NCI-H1436 (cell line): ENCODE measurements at places on chromosomes 13 and 19.

GRCh38 chr19:54248016-54248601, 5.5 kb upstream of the LILRA6 start:
- DNase-seq: no peak

DNA sequence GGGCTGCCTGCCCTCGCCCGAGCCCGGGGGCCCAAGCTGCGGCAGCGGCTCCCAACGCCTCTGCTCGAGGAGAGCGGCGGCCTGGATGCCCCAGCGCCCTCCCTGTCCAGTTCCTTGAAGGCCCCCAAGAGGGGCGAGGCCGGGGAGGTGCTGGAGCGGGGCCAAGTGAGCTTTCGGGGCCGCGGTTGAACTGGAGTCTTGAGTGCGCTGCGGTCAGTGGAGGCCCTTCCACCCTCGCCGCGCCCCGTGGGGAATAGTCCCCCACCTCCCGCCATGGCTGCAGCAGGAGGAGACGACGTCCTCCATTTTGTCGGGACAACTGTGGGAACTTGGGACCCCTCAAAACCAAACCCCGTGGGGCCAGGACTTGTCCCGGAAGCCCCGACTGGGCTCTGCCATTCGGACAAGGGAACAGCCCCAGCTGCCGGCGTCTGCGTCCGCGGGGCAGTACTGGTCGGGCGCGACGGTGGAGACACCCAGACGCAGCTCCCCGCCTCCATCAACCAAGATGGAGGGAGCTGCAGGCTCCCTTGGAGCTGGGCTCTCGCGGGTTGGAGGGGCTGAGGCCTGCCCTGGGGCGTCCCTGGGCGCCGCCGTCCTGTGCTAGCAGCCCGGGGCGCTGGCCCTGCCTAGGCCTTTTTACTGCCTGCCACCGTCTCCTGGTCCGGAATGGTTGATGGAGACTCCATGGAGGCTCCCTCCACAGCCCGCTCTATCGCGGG, 736 bp upstream of the ZMYM5 start:
- peak; percentile 13 for DNase-seq

DNA sequence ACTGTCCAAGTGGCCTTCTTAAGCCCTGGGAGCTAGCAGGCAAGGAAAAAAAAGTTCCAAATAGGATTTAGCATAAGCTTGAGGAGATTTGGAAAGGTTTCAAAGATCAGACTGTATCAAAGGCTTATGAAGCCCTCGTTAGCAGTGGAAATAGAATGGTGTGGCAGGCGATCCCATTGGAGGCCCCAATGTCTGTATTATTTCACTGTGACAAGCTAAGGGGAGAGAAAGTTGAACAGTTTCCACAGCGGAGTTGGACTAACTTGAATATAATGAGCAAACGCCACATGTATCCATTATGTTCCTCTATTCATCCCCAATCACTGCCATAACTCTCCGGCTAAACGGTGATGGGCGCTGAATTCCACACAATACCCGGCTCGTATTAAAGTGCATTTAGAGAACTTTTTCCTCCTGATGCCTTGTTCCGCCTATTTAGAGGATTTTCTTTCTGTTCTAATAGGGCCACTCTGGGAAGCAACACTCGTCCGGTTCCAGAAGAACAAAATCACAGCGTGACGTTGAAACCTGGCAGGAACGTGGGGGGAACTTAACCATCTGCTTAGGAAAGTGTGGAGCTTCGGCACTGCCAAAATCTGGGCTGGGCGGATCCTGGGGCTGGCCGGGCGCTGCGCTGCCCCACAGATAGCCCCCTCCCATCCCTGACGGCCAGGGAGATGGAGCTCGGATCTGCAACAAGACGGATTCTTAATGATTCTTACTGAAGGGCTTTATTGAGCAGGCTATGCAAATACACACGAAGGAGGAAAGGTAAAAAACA, 1.0 kb upstream of the PCDH8 start:
- DNase-seq: no peak

GRCh38 chr13:67943116-67943515, 713.0 kb upstream of the PCDH9 start:
- DNase-seq: no peak

GRCh38 chr19:38506723-38507550, 73.4 kb downstream of the RYR1 start:
- DNase-seq: peak; percentile 73

- DNase-seq: no peak
These were observed 361.8 kb downstream of the ZNF536 start for GRCh38 chr19:30733826-30734550.

DNA sequence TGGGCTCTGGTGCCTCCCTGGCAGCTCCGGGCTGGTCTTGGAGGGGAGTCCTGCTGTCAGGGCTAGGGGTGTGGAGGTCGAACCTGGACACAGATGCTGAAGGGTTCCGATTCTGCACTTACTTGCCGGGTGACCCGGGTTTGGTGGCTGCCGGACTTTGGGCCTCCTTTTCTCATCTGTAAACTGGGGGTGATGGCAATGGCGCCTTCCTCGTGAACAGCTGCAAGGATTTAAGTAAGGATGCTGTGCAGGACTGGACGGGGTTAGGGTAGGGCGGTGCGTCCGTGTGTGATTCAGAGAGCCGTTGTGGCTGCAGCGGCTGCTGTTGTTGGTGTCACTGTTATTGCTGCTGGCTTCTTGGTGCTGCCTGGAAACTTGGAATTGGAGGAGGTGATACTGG, 2.4 kb downstream of the HPN start:
- DNase-seq: no peak

GRCh38 chr13:113120300-113121182, 2.1 kb upstream of the F10 start:
- DNase-seq: no peak

DNA sequence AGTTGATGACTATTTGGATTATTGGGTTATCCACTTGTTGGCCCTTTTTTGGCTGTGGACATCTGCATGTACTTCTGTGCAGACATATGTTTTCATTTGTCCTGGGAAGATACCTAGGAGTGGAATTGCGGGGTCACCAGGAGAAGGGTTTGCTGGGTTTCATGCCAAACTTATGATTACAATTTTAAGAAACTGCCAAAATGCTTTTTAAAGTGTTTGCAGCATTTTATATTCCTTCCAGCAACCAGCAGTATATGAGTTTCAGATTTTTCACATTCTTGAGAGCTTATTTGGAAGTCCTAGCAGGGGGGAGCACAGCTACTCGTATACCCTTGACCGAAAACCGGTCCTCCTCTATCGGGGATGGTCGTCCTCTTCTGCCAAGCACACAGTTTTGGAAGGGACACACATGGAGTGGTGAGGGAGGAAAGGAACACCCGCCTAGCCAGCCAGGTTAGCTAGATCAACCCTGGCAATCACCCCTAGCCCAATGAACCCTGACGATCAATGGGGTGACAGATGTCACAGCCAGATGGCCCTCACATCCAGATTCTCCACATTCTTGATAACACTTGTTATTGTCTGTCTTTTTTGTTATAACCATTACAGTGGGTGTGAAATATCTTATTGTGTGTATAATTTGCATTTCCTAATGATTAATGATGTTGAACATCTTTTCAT, 26.7 kb upstream of the RNF113B start:
- DNase-seq: no peak

GRCh38 chr13:98098516-98098915, 44.4 kb upstream of the FARP1 start:
- no peak for DNase-seq

DNA sequence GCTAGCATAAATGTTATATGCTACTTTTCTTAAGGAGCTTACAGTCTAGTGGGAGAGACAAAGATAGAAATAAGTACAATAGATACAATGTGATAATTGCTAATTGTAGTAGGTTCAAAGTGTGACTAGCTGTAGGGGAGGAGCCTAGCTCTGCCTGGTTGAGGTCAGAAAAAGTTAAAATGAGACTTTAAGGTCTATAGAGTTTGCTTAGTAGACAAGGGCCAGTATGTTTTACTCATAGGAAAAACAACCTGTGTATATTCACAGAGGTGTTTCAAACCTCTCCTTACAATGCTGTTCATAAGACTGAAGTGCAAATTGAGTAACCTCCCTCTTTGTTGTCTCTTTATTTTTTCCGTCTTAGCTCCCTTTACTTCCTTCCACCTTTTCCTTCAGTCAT, 56.1 kb downstream of the PDS5B start:
- no peak for DNase-seq

GRCh38 chr13:48919751-48920150, 56.0 kb upstream of the FNDC3A start:
- no peak for DNase-seq

- no peak for DNase-seq
These were observed 47.1 kb upstream of the SLAIN1 start for GRCh38 chr13:77650409-77650808.

DNA sequence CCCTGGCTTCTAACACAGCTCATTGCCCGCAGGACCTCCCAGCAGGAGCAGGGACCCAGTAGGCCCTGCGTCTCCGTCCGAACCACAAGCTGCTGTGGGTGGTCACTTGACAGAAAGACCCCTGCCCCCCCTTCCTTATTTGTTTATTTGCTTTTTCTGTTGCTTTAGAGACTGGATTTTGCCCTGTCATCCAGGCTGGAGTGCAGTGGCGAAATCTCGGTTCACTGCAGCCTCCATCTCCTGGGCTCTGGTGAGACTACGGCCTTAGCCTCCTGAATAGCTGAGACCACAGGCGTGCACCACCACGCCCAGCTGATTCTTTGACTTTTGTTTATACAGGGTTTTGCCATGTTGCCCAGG, 7.6 kb upstream of the PTBP1 start:
- DNase-seq: no peak

DNA sequence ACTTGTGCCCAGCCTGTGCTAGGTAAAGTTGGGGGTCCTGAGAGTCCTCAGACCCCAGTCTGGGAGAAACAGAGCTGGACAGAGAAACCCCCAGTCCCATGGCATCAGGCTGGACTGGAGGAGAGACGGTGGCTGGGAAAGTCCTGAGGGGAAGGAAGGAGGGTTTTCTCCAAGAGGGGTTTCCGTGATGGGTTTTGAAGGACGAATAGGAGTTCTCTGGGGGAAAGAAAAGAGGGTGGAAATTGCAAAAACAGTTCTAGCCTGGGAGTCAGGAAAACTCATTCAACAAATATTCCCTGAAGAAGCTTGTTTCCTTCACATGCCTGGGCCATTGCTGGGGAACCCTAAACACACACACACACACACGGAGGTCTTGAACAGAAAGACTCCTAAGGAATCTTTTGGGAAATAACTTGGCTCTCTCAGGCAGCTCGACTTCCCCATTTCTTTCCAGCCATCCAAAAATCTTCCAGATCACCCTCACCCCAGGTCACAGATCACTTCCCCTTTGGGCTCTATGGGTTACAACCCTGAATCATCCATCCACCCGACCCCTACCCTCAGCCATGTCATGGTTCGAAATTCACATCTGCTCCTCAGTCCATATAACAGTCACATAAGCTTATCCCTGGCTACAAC, 47.5 kb downstream of the COLGALT1 start:
- DNase-seq: no peak

DNA sequence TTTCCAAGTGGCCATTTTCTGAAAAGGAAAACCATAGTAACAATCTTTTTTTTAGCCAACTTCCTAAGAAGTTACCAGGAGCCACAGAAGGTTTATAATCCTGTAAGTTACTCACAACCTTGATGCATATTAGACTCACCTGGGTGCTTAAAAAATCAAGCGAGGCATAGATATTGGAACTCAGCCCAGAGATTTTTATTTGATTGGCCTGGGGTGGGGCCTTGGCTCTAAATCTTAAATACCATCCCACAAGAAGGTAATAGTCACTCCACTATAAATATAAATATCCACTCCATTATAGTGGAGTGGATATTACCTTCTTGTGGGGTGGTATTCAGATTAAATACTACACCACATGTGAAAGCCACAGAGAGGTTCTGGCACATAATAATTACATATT, 429.6 kb downstream of the RFC3 start:
- DNase-seq: no peak

- no peak for DNase-seq
These were observed 625 bp downstream of the ZFP82 start for GRCh38 chr19:36417752-36418286.

DNA sequence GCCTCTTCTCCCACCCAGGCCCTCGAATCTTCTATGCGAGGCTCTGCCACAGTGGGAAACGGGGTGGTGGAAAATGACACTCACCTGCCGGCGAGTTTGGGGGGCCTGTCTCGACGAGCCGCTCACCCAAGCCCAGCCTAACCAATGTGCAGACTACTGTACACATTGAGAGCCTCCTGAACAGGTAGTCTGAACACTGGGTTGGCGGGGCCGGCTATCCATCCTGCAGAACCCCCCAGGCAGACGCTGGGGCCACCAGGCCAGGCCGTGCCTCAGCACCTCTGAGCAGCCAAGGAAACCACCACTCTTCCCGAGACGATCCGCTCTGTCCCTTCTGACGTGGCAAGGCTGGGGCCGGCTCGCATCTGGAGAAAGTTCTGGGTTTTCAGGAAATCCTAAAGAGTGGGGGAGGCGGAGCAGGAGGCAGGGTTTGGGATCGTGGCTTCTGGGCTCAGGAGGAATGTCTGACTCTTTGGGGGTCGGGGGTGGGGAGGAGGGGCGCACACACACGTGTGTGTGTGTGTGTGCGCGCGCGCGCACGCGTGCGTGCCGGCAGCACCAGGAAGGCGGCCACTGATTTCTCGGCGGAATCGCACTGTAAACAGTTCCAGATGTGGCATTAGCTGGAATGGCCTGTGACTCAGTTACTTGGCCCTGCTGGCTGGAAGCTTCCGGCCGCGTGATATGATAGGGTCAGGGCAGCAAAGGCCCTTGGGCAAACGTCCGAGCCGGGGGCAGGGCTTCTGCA, 18.5 kb downstream of the TMED1 start:
- DNase-seq: no peak
